ENCODE measurements at places on chromosomes 3 and 15.
A peak's percentile ranks its signal among the peaks of the same experiment; 100 is the strongest.

GRCh38 chr3:42853056-42853455 is 22.6 kb downstream of the CYP8B1 start:
- peaks cover 5% of the 10 kb centered on the region for H3K27me3 ChIP-seq
- no peaks in the 10 kb centered on the region for H3K36me3 ChIP-seq
- no peak for DNase-seq
- no peaks in the 10 kb centered on the region for H3K4me1 ChIP-seq

DNA sequence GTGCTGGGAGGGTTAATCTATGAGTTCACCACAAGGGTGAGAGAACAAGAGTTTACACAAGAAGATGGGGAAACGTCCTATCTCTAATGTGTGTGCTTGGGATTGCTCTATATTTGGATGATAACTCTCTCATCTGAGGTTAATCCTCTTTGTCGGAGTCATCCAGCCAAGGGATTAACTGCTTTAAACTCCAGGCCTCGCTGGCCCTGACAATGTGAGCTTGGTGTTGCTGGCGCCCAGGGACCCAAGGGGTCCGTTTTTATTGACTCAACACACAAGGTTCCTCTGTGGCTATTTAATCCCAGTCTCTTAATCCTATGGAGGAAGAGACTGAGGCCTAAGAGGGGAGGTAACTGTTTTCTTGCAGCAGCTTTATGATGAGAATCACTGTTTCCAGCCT is 14.2 kb downstream of the SV2B start:
- no peaks in the 10 kb centered on the region for H3K27me3 ChIP-seq
- no peak for DNase-seq
- H3K4me1 ChIP-seq = no peaks in the 10 kb centered on the region
- no peak overlapping the region for H3K27ac ChIP-seq
- H3K4me3 ChIP-seq = no peak overlapping the region
- no peaks in the 10 kb centered on the region for H3K36me3 ChIP-seq

GRCh38 chr15:99187936-99188335 is 61.4 kb downstream of the TTC23 start:
- H3K27ac ChIP-seq = peak overlapping the region; percentile 32
- H3K27me3 ChIP-seq = no peaks in the 10 kb centered on the region
- DNase-seq = peak; percentile 10
- no peaks in the 10 kb centered on the region for H3K36me3 ChIP-seq
- H3K4me3 ChIP-seq = no peak overlapping the region
- H3K4me1 ChIP-seq = no peaks in the 10 kb centered on the region

DNA sequence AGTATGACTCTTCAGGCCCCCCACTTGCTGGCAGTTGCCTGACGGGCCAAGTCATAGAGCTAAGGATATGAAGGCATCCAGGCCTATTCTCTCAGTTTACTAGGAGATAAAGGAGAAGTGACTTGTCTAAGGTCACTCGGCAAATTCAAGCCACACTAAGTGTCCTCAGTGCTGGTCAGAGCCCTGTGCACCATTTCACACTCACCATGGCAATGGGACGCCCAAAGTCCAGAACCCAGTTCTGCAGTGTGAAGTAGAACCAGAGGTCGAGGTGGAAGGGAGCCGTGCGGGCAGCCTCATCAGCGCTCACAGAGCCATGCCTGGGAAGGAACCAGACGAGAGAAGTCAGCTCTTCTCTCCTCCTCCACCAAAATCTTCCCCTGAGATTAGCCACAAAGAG is 11.2 kb downstream of the CLN6 start:
- DNase-seq = no peak
- H3K27ac ChIP-seq = no peak overlapping the region
- no peaks in the 10 kb centered on the region for H3K4me1 ChIP-seq
- no peaks in the 10 kb centered on the region for H3K27me3 ChIP-seq

GRCh38 chr3:65950340-65951326 is 88.1 kb downstream of the MAGI1 start:
- DNase-seq = no peak
- peaks cover 59% of the 10 kb centered on the region for H3K4me1 ChIP-seq
- H3K27me3 ChIP-seq = no peaks in the 10 kb centered on the region
- H3K4me3 ChIP-seq = no peak overlapping the region

DNA sequence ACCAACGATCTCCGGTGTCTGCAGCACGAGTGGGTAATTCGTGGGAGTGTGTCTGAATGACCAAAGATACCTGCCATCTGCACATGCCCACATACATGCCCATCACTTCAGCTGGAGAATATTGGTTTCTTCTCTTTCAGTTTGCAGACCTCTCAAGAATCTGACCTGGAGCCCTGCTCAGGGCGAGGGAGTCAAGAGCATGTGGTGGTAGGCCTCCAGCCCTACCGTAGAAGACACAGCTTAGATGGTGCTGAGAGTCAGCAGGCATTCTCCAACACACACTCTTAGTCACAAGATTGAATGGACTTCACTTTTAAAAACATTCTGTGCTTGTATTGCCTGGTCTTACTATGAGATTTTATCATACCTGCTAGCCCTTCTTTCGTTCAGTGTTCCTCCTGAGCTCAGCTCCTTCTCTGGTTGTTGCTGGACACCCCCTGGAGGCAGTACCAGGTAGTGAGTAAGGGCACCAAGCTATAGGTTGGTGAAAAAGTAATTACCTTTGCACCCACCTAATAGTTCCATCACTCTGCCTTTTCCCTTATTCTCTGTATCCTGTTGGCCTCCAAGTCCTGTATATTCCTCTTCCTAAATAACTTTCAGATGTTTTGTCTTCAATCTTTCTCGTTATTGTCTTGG is 252.0 kb downstream of the CACNA2D3 start:
- no peak for DNase-seq
- H3K4me3 ChIP-seq = no peak overlapping the region
- H3K27me3 ChIP-seq = no peaks in the 10 kb centered on the region
- no peak overlapping the region for H3K27ac ChIP-seq
- no peaks in the 10 kb centered on the region for H3K4me1 ChIP-seq
- H3K36me3 ChIP-seq = no peaks in the 10 kb centered on the region

- no peak for DNase-seq
- H3K4me3 ChIP-seq = no peak overlapping the region
- no peak overlapping the region for H3K27ac ChIP-seq
- no peaks in the 10 kb centered on the region for H3K4me1 ChIP-seq
Observed at GRCh38 chr15:43985976-43986680, 159.3 kb downstream of the WDR76 start.

DNA sequence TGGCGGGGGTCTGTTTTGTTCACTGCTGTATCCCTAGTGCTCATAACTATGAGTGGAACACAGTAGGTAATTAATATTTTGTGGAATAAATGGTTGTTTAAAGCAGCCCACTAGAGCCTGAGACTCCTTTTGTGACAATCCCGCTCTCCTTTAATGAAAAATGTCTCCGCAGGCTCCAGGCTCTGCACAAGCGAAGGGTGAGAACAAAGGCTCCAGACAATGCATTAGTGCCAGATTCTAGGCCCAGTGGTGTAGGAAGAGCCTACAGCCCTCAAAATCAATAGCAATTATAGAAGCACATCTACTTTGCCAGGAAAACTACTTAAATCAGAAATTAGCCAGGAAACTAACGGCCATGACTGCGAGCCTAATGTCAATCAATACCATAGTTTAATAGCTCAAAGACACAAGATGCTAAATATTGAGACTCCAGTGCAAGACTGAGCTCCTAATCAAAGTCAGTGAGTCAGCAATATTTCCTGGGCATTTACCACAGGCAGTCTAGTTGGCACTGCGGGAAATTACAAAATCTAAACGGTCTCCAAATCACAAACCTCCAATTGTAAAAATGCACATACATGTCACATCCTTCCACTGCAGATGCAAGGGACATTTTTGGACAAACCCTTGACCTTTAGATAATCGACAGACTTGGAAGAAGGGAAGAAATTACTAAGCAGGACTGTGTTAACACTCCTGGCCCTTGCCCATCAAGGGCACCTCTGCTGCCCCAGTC is 2.3 kb downstream of the ANXA2 start:
- H3K36me3 ChIP-seq = peaks cover 33% of the 10 kb centered on the region
- H3K4me3 ChIP-seq = peak overlapping the region; percentile 97
- DNase-seq = no peak
- H3K27ac ChIP-seq = peak overlapping the region; percentile 98
- no peaks in the 10 kb centered on the region for H3K27me3 ChIP-seq
- peaks cover 73% of the 10 kb centered on the region for H3K4me1 ChIP-seq

DNA sequence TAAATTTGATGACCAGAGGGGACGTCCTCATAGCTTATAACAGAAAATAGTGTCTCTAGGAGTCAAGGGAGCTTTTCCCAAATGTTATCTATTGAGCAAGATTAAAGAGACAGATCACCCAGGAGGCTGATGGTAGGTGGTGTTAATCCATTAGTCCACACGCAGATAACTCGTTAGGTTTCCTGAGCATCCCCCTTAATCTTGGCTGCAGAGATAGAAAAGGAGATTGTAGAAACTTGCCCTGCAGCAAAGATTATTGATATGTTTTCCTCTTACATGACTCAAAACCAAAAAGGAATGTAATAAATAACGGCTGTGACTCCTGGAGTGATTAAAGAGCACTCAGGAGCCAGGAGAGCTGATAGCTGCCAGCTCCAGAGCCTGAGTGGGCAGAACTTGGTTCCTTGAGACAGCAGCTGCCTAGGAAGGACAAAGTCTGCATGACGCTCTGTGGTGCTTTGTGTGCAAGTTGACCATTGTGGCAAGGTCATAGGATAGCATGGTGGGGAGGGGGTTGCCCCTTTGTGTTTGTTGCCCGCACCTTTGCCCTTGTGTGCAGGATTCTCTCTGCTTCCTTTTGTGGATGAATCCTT is 234.8 kb downstream of the PTPRG start:
- H3K4me1 ChIP-seq = no peaks in the 10 kb centered on the region
- no peak for DNase-seq
- H3K36me3 ChIP-seq = no peaks in the 10 kb centered on the region
- H3K27ac ChIP-seq = no peak overlapping the region
- no peaks in the 10 kb centered on the region for H3K27me3 ChIP-seq

DNA sequence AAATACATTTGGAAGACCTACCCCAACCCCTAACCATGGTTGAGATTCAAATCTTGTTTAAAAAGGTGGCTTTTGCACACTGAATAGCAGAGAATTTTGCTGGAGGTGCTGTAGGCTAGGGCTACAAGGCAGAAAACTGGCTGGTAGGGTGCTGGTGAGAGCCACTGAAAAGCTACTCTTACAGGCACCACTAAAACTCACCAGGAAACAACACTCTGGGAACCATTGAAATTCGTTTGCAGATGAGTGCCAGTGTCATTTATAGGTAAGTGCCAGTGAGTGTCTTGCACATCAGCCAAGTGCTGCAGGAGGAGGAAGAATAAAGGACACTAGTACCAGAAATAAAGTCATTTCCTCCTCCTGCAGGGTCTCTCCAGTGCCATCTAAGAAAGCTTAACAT is 610.2 kb downstream of the ZNF385D start:
- H3K4me1 ChIP-seq = no peaks in the 10 kb centered on the region
- H3K36me3 ChIP-seq = no peaks in the 10 kb centered on the region
- no peak overlapping the region for H3K27ac ChIP-seq
- no peak for DNase-seq

- H3K27me3 ChIP-seq = no peaks in the 10 kb centered on the region
- DNase-seq = no peak
- peaks cover 16% of the 10 kb centered on the region for H3K4me1 ChIP-seq
- H3K4me3 ChIP-seq = no peak overlapping the region
- no peaks in the 10 kb centered on the region for H3K36me3 ChIP-seq
Observed at GRCh38 chr3:12963231-12963896, 109.9 kb downstream of the IQSEC1 start.

- H3K4me1 ChIP-seq = no peaks in the 10 kb centered on the region
- H3K36me3 ChIP-seq = no peaks in the 10 kb centered on the region
- peaks cover 2% of the 10 kb centered on the region for H3K27me3 ChIP-seq
Observed at GRCh38 chr15:100929641-100930042, 10.5 kb downstream of the LRRK1 start.

DNA sequence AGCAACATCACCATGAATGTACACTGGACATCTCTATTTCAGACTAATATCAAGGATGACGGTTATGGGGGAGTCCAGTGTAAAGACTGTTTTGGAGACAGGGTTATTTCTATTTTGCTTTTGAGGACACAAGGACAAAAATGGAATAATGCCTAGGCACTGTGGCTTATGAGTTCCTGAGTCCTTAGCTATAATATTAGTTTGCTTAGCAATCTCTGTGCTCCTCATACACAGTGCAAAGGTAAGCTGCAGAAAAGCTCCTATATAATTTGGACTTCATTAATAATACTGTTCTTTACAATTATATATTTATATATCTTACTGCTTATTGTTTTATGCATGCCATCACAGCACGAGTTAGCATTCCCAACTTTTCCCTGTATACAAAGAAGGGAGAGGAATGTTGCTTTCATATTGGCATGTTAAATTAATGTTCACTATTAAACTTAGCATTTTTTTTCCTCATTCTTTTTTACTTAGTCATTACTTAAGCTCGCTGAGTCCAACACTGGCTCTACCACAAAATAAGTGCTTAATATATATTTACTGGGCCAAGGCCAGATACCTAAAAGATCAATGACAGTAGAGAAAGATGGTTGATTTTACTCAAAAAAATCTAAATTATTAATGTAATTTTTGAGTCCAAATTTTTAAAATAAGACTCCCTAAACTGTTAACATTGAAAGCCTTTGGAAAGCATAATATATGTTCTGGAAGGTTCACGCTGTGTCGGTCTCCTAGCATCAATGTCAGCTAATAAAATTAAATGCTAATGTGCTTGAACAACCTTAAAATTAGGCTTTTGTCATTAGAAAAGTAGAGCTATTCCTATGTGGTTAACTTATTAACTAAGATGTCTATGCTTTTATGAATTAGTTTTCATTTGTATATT is 13.8 kb downstream of the THBS1 start:
- H3K27me3 ChIP-seq = no peaks in the 10 kb centered on the region
- peaks cover 73% of the 10 kb centered on the region for H3K36me3 ChIP-seq
- H3K27ac ChIP-seq = no peak overlapping the region
- no peak overlapping the region for H3K4me3 ChIP-seq

GRCh38 chr3:134371542-134372324 is 2.5 kb downstream of the AMOTL2 start:
- peak overlapping the region; percentile 99 for H3K4me3 ChIP-seq
- peaks cover 67% of the 10 kb centered on the region for H3K4me1 ChIP-seq
- H3K36me3 ChIP-seq = peaks cover 44% of the 10 kb centered on the region
- DNase-seq = peak; percentile 49

- H3K36me3 ChIP-seq = no peaks in the 10 kb centered on the region
- H3K4me1 ChIP-seq = no peaks in the 10 kb centered on the region
- peaks cover 12% of the 10 kb centered on the region for H3K27me3 ChIP-seq
- no peak overlapping the region for H3K27ac ChIP-seq
- no peak overlapping the region for H3K4me3 ChIP-seq
Observed at GRCh38 chr3:53509494-53509893, 15.1 kb downstream of the CACNA1D start.

DNA sequence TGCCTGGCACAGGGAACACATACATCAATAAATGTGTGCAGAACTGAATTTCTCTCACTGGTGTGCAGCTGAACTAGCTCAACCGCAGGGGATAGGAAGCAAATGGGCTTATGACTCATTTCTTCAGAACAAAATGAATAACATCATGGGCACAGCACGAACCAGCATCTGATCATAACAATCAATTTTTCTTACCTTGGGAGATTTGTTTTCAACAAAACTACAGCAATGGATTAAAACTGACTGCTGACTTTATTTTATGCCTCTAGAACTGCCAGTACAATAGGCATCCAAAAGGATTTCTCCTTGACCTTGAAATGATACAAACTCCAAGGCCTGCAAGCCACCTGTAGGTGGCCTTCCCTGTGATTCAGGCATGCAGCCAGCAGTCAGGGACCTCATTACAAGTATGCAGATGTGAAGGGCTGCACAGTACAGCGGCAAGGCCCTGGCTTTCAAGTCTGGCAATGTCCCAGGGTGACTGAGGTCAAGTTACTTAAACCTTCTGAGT is 26.1 kb downstream of the TAMM41 start:
- no peaks in the 10 kb centered on the region for H3K27me3 ChIP-seq
- peaks cover 33% of the 10 kb centered on the region for H3K36me3 ChIP-seq
- no peak overlapping the region for H3K4me3 ChIP-seq

Data from astrocyte (in vitro differentiated cells and primary cell).